Cerebellar nuclear complex (tissue), 1 donor: ENCODE measurements at places on chromosomes 11 and 22.

DNA sequence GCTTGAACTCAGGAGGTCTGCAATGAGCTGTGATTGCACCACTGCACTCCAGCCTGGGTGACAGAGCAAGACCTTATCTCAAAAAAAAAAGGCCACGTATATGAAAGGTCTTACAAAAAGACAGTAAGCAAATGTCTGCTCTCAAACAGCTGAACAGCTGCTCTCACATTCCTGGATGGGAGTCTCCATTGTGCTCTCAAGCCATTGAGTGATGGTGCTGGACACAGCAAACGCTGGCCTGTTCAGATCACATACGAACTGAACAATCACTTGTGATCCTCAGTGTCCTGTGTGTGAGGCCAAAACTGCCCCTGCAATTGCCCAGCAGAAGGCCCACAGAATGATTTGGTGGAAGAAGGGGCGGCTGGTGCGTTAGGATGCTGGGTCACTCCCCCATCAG, 34.4 kb upstream of the YWHAH start:
- no peak for DNase-seq

DNA sequence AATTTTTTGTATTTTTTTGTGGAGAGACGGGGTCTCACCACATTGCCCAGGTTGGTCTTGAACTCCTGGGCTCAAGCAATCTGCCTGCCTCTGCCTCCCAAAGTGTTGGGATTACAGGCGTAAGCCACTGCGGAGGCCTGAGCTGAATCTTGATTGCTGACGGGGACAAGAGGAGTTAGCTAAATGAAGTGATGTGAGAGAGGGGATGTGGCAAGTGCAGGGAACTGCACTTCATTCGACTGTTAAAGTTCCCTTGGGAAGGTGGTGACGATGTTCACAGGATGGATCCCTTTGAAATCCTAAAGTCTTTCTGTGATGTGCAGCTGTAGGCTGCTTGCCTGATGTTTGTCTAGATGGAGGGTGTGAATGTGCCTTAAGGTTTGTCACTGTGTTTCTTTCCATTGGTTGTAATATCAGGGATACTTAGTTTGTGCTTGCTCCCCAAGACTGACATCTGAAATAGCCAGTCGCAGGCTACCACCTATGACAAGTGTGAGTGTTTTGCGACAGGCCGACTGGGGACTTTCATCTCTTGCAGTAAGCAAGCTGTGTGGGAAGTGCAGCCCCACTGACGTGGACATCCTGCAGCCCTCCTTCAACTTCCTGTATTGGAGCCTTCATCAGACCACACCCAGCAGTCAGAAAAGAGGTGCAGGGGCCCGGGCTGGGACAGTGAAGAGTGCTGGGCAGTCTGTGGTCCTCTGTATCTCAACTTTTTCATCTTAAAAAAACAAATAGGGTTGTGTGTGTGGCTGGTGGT, 19.6 kb upstream of the CCDC134 start:
- DNase-seq, result no peak

DNA sequence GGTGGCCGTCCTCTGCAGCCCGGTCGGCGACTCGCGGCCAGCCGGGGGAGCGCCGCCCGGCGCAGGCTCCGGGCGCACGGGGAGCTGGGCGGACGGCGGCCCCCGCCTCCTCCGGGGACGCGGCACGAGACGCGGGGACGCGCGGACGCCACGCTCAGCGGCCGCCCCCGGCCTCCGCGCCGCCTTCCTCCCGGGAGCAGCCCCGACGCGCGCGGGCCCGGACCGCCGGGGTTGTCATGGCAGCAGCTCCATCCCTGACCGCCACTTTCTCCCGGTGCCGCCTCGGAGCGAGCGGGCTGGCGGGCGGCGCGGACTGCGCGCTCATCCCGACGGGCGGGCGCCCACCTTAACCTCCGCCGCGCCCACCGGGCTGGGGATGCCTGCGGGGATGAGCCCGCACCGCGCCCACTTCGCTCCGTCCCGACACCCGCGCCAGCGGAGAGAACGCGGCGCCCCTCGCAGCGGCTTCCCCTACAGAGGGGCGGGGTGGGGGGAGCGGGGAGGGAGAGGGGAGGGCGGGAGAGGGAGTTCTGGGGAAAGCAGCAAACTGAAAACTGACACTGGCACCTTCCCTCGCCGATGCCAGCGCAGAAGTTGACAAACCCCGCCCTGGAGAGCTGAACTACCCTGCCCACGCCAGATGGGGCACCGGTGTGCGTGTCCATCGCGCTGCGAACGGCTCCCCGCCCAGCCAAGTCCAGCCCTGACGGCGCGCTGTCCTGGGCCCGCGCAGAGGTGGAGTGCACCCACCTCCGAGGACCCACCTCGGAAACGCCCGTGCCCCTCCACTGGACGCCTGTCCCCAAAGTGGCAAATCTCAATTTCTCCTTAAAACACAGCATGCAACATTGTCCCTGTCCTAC, 588.4 kb downstream of the OPCML start:
- no peak for DNase-seq

GRCh38 chr22:28448625-28449024, 231.0 kb downstream of the TTC28 start:
- no peak for DNase-seq

- DNase-seq, result no peak
Measured at GRCh38 chr22:19674129-19674928, 40.0 kb upstream of the SEPTIN5 start.

DNA sequence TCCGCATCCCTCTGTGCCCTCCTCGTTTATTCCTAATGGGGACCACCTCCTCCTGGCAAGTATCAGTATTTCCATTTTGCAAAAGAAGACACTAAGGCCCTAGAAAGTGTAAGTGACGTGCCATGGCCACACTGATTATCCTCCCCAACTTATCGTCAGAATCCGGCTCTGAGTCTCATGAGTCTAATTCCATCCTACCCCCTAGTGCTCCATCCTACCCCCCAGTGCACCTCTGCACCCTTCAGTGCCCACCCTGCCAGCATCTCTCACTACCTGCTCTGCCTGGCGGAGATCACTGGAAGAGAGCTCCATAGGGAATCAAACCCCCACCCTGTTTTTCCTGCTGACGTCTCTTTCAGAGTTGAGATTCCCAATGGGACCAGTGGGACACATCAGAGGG, 31.8 kb downstream of the PRDM11 start:
- no peak for DNase-seq

DNA sequence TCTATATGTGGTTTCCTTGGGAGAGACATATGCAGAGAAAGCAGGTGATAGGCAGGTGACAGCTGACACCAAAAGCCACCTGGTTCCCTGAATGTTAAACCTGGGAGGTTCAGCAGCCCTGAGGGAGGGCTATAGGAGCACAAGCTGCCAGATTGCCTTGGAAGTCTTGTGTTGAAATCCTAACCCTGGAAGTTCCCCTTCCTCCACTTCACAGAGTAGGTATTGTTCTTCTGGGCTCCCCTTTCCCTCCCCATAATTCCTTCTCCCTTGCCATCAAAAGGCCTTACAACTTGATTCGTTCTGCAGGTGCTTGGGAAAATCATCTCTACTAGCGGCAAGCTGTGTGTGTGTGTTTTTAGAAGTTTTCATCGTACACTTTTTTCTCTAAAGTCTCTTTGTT, 5.4 kb downstream of the LDLRAD3 start:
- no peak for DNase-seq

DNA sequence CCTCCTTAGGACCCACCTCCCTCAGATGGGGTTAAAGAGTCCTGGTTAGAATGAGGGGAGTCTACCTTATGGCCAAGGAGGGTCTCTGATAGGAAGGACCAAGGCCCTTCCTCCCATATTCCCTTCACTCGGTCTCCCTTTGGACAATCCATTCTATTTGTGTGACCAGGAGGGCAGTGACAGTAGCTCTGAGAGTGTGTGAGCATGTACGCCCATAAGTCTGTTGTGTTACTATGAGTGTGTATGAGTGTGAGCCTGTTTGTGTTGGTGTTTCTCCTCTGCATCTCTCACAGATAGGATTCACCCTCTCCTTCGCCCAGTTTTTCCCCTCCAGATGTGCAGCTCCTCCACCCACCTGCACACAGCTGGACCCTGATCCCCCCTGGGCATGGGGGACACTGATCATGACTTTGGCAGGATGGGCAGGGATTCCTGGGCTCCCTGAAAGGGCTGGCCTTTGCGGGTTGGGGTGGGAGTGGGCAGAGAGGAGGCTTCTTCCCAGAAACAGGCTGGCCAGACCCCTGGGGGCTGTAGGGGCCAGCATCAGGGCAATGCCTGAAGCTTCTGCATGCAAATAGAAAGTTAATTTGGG, 14.5 kb downstream of the PHLDB1 start:
- no peak for DNase-seq

DNA sequence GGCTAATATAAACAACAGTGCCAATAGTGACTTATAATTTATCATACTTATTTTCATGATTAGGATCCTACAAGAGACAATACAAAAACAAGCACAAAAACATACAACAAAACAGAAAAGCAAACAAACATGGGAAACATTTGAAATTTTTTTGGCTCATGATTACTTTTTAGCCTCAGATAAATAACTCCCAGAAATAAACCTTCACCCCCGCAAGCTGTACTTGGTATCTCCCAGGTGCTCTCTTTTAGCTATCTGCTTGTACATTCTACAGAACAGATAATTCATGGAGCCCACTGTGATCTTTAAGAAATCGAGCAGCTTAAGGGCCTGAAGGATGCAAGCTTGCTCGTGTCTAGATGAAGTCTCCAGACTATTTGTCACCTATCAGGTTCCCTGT, 883 bp downstream of the NXPE4 start:
- no peak for DNase-seq

DNA sequence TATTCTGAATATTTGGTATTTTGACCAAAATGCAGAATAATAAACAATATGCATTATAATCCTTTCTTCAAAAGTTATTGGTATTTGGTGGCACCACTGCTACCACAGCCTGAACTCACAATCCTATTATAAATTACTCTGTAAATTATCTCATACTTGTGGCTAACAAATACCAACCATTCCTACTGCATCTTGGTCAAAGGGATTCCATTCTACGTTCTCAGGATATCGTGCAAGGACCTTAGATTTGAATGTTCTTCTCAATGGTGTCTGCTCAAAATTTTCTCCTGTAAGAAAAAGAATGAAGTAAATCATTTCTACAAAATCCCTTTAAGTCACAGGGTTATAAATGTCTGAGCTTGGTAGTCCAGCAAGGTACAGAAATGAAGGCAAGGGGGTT, 58.7 kb downstream of the DENND5A start:
- no peak for DNase-seq

GRCh38 chr11:16610738-16611388, 127.6 kb upstream of the C11orf58 start:
- no peak for DNase-seq

- DNase-seq, result no peak
Measured at GRCh38 chr22:48244388-48245195, 1482.1 kb downstream of the TBC1D22A start.

- DNase-seq, result peak; percentile 24
Measured at GRCh38 chr11:72724851-72725723, 27.1 kb downstream of the ARAP1 start.

GRCh38 chr11:130074736-130075135, 5.0 kb downstream of the APLP2 start:
- no peak for DNase-seq

- DNase-seq, result no peak
Measured at GRCh38 chr11:130426837-130427341, 1.5 kb downstream of the ADAMTS8 start.
